ENCODE measurements at places on chromosomes 4 and X. TPM values are rescaled to one million over a fixed set of nuclear protein-coding genes. Genes with fewer than 3 reads are reported as not detected.

SHROOM4 gene
- total RNA-seq: 0.50 TPM

MAGEA1 gene
- not detected for total RNA-seq

ARSH gene
- total RNA-seq: not detected

SLC34A2 gene
- total RNA-seq: not detected

IL3RA gene
- not detected for total RNA-seq

TEX11 gene
- under 0.01 TPM for total RNA-seq

GALNTL6 gene
- total RNA-seq: under 0.01 TPM

CTAG1A gene
- not detected for total RNA-seq

SPATA4 gene
- total RNA-seq: 0.66 TPM

NELFA gene
- 12.1 TPM for total RNA-seq

GAGE12C gene
- not detected for total RNA-seq

F8A2 gene
- total RNA-seq: not detected

IL13RA1 gene
- 67.4 TPM for total RNA-seq

PAGE1 gene
- not detected for total RNA-seq

FAM47E gene
- total RNA-seq: 1.0 TPM

CT45A10 gene
- not detected for total RNA-seq

F11 gene
- total RNA-seq: not detected

GYPB gene
- not detected for total RNA-seq

CITED1 gene
- total RNA-seq: 0.17 TPM

PTCHD1 gene
- not detected for total RNA-seq

SSX1 gene
- not detected for total RNA-seq

All from fibroblast of lung (primary cell).